ENCODE measurements at places on chromosomes 2 and 18. TPM values are rescaled to one million over a fixed set of nuclear protein-coding genes. Genes with fewer than 3 reads are reported as not detected.

The OBSL1 gene
- total RNA-seq = 26.6 TPM

The SPIRE1 gene
- 29.9 TPM for total RNA-seq

The HOXD9 gene
- total RNA-seq = not detected

The MEX3C gene
- 33.2 TPM for total RNA-seq

The CENPA gene
- total RNA-seq = 17.4 TPM
